ENCODE measurements at places on chromosomes 1 and 21. TPM values are rescaled to one million over a fixed set of nuclear protein-coding genes. Genes with fewer than 3 reads are reported as not detected.

DNA sequence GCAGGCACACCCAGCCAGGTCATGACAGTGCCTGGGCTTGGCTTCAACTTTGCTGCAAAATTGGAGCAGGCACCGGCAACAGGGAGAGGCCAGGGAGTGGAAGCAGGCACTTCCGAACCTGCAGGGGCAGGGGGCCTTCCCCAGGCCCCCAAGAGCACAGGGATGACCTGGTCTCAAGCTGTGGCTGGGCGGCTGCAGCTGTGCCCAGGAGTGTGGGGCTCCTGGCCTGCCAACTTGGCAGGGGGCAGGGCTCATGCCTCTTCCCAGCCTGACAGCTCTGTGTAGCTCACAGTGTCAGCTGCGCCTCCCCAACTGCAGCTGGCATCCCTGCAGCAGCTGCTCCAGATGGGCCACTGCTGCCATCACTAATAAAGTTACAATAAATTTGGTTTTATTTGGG lies 51.5 kb upstream of the SCYL3 start:
- DNase-seq, result no peak

Gene RNU1-1
- total RNA-seq, result 6,195 TPM

DNA sequence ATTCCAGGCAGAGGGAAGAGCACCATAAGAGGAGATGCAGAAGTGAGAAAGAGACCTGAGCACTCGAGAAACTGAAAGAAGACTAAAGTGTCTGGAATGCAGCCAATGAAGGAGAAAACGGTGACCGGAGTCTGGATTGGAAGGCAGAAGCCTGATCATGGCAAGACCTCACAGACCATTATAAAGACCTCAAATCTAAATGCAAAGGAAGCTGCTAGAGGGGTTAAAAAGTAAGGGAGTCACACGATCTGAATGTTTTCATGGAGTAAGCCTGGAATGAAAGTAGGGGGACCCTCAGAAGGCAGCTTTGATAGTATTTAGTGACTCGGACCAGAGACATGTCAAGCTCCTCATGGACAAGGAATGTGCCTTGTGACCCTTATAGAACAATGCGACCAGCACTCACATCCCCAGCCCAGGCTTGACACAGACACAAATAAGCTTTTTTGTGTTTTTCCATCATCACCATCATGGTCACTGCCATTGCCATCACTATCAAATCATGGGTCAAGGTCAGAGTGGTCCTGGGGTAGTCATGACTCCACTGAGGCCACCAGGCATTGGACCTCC lies 183.6 kb downstream of the SEC16B start:
- no peak for DNase-seq

DNA sequence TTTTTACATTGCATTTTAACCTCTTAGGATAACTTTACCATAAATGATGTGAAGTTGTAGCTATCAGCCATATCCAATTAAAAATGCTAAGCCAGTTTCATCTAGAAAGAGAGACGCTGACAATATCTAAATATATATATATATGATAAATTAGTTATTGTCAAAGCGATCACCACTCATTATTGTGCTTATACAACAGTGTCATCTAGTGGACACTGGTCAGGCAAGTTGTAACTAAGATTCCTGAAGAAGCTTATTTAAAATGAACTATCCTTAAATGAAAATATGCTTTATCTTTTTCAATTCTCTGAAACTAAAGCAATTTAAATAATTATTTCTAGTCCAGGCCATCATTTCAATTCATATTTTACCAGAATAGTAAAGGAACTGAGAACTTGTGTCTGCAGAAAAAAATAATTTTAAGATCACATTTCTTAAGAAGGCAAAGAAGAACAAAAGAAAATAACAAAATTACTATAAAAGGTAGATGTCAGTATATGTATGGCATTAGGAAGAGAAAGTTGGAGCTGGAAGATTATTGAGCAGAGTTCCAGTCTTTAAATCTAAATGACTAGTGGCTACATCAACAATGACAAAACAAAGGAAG lies 193.3 kb upstream of the SNX7 start:
- no peak for DNase-seq

GRCh38 chr1:236515443-236515958 lies 8.3 kb upstream of the LGALS8 start:
- DNase-seq, result no peak

- no peak for DNase-seq
Observed at GRCh38 chr1:159421821-159422220, 10.2 kb upstream of the OR10J4 start.

GRCh38 chr1:40712997-40713396 lies 21.5 kb downstream of the NFYC start:
- no peak for DNase-seq

- DNase-seq, result no peak
Observed at GRCh38 chr1:53315456-53316423, 12.1 kb downstream of the LRP8 start.

DNA sequence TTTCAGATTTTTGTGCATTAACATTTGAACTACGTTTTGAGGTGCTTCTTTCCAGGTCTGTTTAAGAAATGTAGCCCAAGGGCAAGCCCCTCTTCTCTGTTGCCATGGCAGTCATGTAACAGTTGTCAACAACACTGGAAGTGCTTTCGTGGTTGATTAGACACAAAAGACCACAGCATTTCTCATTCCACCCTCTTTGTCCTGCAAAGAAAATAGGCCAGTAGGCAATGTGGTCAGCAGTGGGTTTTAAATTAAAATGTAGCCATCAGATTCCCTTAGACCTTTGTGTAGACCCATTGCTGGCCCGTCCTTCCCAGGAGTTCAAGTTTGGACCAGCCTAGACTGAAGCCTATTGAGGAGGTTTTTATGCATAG lies 35.4 kb downstream of the VANGL1 start:
- no peak for DNase-seq

DNA sequence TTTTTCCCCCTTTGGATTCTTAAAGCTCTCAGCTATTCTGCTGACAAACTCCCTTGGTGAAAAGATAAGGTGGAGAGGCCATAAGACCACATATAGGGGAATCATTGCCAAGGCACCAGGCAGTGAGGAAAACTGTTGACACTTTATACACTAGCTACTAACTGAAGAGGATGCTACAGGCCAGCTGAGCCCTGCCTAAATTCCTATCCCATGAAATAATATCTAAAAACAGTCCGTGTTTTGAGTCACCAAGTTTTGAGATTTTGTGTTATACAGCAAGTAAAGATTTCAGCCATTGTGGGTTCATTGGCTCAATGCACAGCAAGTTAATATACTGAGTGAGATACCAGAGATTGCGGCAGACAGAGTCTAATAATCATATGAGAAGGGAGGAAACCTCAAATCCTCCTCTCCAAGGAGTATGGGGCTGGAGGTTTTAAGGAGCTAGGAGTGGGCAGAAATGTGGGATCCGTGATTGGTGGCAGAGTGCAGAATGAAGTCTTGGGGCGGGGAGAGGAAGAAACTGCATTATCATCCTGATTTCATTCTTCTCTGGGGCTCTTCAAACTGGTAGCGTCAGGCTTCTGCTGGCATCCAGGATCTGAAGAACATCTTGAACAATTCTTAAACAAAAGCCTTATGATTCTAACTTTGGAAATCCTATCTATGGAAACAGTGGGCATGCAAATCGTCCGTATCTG lies 9.2 kb downstream of the CLDN8 start:
- DNase-seq, result no peak

DNA sequence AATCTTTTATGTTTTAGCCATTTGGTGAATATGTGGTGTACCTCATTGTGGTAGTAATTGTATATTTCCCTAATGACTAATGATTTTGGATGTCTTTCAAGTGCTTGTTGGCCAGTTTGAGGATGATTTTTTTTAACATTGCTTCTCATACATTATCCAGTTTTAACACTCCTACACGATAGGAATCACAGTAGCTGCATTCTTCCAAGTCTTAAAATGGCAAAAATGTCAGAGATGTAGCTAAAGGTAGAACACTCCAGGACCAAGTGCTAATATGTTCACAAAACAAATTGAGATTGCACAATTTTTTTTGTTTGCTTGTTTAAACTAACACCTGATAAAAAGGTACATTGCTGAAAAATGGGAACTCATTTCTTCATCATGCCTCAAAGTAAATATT lies 11.7 kb downstream of the USP25 start:
- no peak for DNase-seq

- DNase-seq, result no peak
Observed at GRCh38 chr21:17964716-17965115, 145.6 kb upstream of the C21orf91 start.

- DNase-seq, result no peak
Observed at GRCh38 chr1:162165528-162165927, 96.0 kb downstream of the NOS1AP start.

Gene PKLR
- not detected for total RNA-seq

Gene FOXD3
- total RNA-seq, result 0.30 TPM

DNA sequence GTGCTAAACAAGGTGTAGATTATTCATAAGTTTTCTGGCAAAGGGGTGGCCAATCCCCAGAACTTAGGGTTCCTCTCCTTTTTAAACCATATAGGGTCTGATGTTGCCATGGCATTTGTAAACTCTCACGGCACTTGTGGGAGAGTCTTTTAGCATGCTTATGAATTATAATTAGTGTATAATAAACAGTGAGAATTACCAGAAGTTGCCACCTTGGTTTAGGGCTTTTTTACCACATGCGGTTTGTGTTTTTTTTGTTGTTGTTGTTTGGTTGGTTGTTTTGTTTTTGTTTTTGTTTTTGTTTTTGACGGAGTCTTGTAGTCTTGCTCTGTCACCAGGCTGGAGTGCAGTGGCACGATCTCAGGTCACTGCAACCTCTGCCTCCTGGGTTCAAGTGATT lies 8.9 kb upstream of the LAX1 start:
- DNase-seq, result no peak

GRCh38 chr1:160070243-160071163 lies 543 bp upstream of the KCNJ10 start:
- peak; percentile 83 for DNase-seq

- no peak for DNase-seq
Observed at GRCh38 chr1:33018112-33018511, 18.6 kb downstream of the AK2 start.

DNA sequence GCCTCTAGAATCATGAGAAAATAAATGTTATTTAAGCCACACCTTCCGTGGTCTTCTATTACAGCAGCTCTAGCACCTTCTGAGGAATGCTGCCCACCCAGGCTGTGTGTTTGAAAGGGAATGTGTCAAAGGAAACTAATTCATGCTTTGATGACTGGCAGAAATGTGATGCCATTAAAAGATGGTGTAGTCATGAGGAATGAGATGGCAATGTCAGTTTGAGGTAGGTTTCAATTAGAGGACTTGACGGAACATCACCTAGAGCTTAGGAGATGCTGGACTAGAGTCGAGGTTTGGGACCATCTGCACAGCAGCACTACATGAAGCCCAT lies 10.6 kb downstream of the PDZK1 start:
- DNase-seq, result no peak

DNA sequence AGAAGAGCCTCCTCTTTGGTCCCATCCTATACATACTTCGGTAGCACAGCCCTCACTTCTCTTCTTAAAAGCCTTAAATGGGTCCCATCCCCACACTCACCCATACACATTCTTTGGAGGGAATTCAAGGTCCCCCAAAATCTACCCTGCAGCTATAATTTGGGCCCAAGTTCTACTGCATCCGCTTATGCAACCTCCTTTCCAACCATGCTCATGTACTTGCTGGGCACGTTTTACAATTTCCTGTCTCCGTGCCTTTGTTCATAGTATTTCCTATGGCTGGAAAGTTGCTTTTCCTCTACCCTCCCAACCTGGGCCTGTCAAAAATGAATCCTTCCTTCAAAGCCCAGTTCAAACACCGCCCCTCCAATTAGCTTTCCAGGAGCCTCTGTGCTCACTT lies 99.7 kb downstream of the SLC45A1 start:
- no peak for DNase-seq
